ENCODE measurements at places on chromosomes 16 and 17. TPM values are rescaled to one million over a fixed set of nuclear protein-coding genes. Genes with fewer than 3 reads are reported as not detected.

The SLC39A11 gene
- polyA plus RNA-seq: 46.2 TPM

DNA sequence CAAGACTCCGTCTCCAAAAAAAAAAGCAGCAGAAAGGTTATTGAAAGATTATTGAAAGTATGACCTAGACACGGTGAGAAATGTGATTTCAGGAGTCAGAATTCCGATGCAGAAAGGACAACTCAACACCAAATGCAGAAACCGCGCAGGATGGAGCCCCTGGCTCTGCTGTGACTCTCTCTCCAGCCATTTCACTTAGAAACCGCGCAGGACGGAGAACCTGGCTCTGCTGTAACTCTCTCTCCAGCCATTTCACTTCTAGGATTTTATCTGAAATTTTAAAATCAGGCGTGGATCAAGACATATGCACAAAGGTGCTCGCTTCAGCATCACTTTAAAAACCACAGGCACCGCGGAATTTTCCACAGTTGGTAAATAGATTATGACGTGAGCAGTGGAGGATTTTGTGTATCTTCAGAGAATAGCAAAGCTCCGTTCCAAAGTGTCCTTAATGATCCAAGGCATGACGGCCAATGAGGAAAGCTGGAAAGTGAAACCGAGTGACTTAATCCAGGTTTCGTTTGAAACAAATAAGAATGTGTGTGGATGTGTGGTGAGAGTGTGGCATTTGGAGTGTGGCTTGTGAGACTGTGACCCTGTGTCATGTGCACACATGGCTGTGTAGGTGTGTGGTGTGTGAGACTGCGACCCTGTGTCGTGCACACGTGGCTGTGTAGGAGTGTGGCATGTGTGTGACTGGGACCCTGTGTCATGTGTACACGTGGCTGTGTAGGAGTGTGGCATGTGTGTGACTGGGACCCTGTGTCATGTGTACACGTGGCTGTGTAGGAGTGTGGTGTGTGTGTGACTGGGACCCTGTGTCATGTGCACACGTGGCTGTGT, 9.5 kb downstream of the UTS2R start:
- DNase-seq: peak; percentile 64

The SLC16A13 gene
- 16.9 TPM for polyA plus RNA-seq

GRCh38 chr17:48791128-48792032, 25.6 kb downstream of the TTLL6 start:
- DNase-seq: peak; percentile 81

The LRRC75A gene
- polyA plus RNA-seq: 37.2 TPM

DNA sequence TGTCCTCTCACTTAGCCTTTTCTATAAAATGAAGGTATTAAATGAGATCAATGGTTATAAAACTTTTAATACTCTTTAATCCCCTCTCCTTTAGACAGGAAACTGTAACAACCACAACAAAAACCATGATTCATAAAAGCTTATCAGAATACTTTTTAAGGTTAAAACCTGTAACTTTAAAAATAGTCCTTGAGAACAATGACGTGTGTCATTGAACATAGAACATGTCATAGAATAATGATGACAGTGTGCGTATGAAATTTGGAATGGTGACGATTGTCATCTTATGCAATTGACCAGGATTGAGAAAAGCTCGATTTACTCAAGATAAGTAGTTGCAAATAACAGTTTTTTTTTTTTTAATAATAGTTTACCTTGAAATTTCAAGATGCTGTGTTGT, 94.1 kb downstream of the PLCG2 start:
- DNase-seq: no peak

GRCh38 chr16:75329943-75330342, 78.5 kb upstream of the BCAR1 start:
- DNase-seq: peak; percentile 90

The NSF gene
- polyA plus RNA-seq: 29.6 TPM

GRCh38 chr17:79783891-79784290, 5.9 kb downstream of the CBX2 start:
- DNase-seq: no peak

The FBXL16 gene
- 3.8 TPM for polyA plus RNA-seq

The FADS6 gene
- 14.5 TPM for polyA plus RNA-seq

DNA sequence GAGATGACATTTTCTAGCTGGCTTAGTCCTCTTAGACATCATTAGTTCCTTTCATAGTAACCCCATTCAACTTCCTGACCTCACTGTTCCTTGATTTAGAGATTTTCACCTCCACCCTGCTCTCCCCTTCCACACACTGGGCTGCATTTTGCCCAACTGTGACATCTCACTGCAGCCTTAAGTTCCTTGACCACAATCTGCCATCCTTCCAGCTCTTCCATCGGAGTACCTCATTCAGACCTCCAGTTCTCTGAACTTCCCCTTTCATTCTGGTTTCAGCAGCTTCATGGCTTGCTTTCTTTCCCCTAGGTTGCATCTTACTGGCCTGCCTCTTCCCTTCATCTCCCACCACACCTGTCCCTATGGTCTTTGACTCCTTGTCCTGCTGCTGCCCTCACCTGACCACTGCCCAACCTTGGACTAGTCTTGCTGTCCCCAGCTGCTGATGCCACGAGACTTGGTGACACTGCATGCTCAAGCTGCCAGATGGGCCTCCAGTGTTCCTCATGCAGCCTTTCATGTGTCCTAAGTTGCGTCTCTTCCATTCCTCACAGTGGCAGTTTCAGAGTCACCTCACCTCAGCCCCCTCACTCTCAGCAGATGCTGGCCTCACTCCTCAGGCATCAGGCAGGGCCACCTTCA, 40.8 kb downstream of the NUP88 start:
- no peak for DNase-seq

DNA sequence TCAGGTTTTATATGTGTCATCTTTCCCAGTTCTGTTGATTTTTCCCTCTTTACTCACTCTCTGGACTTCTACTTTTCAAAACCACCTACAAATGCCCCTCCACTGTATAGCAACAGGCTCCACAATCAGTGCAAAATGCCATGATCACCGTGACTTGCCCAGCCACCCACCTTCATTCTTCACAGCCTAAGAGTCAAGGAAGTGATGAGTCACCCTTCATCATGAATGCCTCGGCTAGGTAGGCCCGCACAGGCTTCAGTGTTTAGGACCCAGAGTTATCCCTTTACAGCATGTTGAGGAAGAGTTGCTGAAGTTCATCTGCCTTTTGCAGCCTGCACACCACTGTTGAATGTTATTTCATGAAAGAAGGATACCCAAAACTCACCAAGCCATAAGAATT, 158.6 kb downstream of the PMP22 start:
- DNase-seq: no peak

DNA sequence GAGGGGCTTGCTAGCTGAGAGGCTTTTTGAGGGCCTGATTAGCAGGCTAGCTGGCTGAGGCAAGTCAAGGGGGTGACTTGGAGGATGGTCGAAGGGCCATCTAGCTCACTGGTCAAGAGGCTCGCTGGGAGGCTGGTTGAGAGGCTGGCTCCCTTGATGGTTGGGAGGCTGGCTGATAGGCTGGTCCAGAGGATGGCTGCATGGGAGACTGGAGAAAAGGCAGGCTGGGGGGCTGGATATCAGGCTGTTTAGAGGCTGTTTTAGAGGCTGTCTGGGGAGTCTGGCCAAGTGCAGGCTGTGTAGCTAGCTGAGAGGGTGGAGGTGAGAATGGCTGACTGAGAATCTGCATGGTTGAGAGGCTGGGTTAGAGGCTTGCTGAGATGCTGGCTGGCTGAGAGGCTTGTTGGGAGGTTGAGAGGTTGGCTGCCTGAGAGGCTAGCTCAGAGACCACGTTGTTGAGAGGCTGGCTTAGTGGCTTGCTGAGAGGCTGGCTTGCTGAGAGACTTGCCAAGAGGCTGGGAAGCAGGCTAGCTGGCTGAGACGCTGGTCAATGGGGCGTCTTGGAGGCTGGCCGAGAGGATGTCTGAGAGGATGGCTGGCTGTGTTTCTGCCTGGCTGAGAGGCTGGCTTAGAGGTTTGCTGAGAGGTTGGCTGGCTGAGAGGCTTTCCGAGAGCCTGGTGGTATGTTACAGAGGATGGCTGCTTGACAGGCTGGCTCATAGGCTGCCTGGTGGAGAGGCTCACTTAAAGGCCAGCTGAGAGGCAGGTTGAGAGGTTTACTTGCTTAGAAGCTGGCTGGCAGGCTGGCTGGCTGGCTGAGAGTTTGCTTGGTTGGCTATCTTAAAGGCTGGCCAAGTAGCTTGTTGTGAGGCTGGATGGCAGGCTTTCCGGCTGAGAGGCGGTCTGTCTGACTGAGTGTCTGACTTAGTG, 36.6 kb upstream of the ACSM2B start:
- no peak for DNase-seq

The ZFPM1 gene
- 27.2 TPM for polyA plus RNA-seq

- DNase-seq: no peak
Observed at GRCh38 chr16:57084996-57085395, 7.4 kb upstream of the CPNE2 start.

The SGCA gene
- polyA plus RNA-seq: 1.2 TPM

GRCh38 chr16:89504091-89504490, 4.1 kb upstream of the SPG7 start:
- DNase-seq: no peak

GRCh38 chr17:2924211-2924610, 128.0 kb downstream of the RAP1GAP2 start:
- DNase-seq: no peak

DNA sequence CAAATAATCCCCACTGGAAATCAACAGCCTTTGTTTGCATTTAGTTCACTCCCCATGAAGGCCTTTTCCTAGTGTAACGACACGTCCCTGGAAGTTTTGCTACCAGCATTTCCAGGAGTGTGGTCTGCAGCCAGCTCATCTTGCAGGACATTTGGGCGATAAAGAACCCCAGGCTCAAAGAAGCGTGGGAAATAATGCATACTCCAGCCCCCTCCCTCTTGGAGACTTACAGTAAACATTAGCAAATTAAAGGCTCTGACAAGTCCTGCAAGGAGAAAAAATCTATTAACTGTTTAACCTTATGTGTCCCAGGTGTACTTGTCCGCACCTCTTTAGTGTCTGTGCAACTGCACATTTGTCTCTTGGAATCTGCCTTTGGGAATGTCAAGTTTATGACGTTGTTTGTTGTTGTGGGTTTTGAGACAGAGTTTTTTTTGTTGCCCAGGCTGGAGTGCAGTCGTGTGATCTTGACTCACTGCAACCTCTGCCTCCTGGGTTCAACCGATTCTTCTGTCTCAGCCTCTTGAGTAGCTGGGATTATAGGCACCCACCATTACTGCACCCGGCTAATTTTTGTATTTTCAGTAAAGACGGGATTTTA, 131.1 kb downstream of the ABCC1 start:
- DNase-seq: no peak

The COQ7 gene
- polyA plus RNA-seq: 23.8 TPM

DNA sequence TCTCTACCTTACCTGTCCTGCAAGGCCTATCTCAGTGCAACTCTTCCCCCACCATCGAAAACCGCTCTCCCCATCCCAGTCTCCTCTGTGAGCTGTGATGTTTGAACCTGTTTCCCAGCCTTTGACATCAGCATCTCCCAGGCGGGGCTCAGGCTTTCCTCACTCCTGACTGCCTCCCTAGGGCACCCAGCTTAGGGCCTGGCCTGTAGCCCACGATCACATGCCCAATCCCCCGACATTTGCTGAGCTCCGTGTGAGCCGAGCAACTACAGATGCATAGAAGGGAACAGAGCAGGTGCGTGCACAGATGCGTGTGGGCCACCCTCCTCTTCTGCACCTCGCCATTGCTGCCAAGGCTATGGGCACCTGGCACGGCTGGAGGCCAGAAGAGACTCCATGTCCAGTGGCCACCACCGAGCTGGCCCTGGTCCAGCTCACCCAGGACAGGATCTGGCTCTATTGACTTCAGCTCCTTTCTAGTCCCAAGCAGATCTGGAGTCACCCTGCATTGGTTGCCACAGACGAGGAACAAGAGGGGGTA, 35.5 kb upstream of the CMIP start:
- no peak for DNase-seq

GRCh38 chr16:74984194-74984528, 762 bp downstream of the WDR59 start:
- no peak for DNase-seq

DNA sequence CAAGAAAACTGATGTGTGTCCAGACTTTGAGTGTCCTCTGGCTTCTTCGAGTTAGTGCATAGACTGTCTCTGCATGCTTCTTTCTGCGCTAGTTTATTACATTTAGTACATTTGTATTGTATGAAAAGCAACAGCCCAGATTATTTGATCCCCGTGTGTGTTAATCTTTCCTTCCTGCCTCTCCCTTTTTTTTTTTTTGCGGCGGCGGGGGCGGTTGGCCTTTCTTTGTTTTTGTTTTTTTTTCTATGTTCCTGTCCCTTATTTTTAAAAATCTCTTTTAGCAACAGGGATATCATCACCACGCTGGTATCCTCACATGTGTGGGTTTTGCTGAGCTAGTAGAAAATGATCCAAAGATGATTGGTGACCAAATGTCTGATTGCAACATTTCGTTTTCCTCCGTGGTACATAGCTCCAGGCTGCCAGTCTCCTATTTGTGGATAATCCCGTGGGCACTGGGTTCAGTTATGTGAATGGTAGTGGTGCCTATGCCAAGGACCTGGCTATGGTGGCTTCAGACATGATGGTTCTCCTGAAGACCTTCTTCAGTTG, 9.4 kb downstream of the SCPEP1 start:
- no peak for DNase-seq
